ENCODE measurements at places on chromosomes 1 and 21.

DNA sequence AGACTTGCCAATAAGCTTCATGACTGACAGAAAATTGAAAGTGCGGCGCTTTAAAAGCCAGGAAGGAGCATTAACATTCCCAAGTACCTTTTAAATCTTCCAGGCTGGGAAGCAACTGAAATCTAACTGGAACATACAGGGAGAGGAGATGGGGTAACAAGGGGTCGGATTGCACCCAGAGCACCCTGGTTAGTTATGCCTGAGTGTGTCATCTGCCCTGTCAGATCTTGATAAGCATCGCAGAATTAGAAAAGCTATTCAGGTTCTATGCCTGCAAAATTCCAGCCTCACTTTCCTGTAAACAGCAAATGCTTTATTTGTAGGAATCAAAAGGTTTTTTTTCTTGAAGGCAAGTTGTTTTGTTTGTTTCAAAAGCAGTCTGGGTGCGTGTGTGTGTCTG lies 58.5 kb downstream of the SERBP1 start:
- DNase-seq, result no peak

- no peak for DNase-seq
These were observed 41.2 kb downstream of the SPAG17 start for GRCh38 chr1:118143831-118144230.

DNA sequence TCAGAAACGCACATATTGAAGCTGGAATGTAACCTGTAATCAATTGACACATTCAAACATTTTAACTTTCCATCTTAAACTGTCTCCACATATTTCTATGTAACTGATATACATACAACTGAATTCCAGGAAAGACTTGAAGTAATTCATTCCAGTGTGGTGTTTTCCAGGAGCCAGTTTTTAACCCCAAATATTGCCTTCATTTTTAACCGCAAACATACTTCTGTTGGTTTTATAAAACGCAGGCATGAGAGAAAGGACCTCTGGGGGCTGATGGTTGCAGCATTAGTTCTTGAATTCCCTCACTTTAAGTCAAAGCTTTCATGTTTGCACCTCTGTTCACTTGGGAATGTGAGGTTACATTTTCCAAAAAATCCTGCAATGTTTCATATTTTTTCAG lies 204.1 kb downstream of the CRB1 start:
- DNase-seq, result no peak

GRCh38 chr1:84985365-84985764 lies 11.5 kb downstream of the MCOLN2 start:
- DNase-seq, result no peak

- DNase-seq, result peak; percentile 46
These were observed 13.2 kb downstream of the CNTN2 start for GRCh38 chr1:205056188-205056611.

All from NCI-H2171 (cell line).